ENCODE measurements at places on chromosomes 16 and 17. TPM values are rescaled to one million over a fixed set of nuclear protein-coding genes. Genes with fewer than 3 reads are reported as not detected.

RUNDC3A gene
- 0.10 TPM for total RNA-seq

STH gene
- total RNA-seq: not detected

SLC5A11 gene
- total RNA-seq: not detected

DNA sequence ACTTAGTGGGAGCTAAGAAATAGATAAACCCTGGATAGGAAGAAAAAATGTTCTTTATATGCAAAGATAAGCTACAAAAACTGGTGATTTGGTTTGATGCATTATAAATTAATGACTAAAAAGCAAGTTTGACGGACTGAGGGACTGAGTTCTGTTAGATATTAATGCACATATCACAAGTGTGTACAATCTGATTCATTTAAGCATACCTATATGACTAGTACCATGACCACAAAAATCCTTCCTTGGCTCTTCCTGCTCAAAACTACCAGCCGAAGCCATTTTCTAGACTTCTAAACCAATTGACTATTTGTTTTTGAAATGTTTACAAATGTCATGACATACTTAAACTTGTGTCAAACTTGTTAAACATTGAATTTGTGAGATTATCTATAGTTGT is 374.5 kb upstream of the MON1B start:
- no peak for DNase-seq

DNA sequence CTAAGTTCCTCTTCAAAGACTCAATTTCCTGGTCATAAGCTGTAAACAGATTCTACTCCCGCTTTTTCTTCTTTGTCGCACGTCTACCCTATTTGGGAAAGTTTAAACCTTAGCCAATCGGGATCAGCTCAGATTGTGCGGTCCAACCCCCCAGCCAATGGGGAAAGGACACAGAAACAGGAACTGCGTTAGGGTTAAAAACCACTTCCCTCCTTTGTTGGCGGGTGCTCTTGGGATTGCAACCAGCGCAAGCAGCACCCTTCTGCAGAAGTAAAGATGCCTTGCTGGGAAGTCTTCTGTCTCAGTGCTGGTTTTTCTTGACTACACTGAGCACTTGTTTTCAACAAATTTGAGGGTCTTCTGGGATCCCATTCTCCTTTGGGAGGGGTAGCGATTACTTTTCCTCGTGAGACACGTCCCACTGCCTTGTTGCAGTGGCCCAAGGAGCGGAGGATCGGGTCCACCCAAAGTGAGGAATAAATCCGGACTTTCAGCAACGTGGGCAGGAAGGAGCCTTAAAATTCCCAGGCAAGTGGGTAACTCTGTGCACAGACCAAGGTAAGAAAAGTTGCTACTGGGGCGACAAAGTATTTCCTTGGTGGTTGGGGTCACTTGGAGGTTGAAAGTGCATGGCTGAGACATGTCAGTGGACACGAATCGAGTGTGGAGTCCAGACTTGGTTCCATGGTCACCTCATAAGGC is 1.0 kb upstream of the YPEL3 start:
- peak; percentile 26 for DNase-seq

COX11 gene
- 46.1 TPM for total RNA-seq

DNA sequence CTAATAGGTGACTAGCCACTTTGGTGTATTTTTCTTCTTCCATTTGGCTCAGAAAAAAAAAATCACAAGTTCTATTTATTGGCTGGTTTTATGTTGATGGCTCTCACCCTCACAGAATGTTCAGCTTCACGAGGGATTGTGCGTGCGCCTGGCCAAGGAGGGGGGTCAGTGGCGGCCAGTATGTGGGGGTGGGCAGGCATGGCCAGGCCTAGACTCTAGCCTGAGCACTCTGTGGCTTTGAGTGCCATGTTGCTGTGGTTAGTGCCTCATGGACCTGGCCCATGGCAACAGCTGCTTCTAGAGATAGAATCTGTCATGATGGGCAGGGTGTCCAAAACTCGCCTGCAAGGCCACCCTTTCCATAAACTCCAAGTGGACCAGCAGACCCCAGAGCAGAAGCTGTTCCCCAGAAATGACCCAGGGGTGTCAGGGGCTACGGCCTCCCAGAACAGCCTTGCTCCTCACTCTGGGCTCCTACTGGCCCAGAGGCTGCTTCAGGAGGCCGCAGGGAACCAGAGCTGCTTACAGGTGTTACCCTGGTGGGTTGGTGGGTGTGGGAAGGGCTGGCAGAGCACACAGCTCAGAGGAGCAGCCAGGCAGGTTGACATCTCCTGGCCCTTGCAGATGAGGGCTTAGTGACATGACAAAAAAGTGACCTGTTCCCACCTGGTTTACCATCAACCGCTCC is 124.9 kb downstream of the SOCS1 start:
- DNase-seq: no peak

GRCh38 chr17:80913928-80914821 is 77.5 kb upstream of the CHMP6 start:
- no peak for DNase-seq

TEX19 gene
- 0.10 TPM for total RNA-seq

TAC4 gene
- not detected for total RNA-seq

DNA sequence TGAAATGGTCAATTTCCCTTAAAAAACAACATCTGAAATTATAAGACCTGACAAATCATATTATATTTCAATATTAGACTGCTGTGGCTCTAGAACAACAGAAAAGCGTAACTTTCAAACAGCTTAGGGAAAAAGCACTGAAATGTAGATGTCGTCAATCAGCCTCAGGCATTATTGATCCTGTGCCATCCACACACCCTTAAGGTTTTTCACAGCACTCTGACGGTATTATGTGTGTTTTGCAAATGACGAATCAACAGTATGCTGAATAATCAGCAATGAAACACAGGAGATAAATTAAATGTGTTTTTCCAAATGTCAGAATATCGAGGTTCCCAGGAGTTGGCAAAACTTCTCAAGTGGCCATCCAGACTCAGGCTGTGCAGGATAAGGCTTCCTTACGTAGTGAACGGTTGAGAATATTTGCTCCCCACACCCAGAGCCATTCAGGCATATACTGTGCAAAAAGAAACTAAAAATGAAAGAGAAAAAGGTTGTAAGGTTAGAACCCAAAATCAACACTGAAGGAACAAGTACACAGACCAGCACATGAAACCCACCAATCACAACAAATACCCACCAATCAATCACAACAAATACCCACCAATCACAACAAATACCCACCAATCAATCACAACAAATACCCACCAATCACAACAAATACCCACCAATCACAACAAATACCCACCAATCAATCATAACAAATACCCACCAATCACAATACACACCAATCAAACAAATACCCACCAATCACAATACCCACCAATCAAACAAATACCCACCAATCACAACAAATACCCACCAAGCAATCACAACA is 7.7 kb upstream of the MBTPS1 start:
- no peak for DNase-seq

DNA sequence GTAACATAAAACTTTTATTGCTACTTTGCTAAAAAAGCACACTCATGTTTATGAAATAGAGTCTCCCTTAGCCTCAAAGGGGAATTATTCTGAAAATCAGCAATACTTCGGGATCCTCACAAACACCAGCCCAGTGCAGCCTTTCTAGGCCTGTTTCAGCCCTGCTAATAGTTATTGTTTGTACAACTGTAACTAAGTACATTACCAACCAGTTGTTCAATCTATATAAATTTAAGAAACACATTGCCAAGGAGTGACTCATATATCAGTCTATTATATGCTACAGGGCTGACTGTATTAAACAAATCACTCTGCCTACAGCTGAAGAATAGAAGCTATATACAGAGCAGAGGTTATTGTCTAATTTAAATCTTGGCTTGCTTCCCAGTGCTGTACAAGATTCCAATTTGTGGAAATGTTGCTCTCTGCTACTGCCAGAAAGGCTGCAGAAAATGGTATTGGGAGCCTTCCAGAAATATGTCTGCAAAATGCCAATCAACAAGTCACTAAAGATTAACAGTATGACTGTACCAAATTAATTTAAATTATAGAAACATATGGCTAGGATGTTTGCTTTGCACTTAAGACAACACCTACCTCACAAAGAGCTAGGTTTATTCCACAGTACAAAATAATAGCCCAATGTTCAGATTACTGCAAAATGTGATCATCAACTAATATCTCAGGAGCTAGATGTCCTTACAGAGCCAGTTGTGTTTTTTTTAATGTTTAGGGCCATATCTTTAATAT is 49.7 kb downstream of the TOX3 start:
- no peak for DNase-seq

DNA sequence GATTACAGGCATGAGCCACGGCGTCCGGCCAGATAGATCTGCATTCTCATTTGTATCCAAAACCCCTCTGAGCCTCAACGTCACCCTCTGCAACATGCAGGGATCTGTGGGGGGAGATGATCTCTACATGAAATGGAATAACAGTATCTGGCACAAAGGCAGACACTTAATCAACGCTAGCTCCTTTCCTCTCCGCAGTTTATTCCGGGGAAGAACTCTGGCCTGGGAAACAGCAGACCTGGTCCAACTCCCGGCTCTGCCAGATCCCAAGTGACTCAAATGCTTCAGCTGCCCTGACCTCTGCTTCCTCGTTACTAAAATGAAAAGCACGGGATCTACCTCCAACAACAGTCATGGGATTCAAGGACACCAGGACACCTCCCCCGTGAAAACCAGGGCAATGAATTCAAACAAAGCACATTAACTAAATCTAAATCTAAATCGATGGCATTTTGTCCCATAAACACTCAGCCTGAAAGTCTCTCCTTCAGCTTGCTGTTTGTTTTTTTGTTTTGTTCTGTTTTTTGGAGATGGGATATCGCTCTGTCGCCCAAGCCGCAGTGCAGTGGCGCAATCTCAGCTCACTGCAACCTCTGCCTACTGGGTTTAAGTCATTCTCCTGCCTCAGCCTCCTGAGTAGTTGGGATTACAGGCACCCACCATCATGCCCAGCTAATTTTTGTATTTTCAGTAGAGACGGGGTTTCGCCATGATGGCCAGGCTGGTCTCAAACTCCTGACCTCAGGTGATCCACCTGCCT is 78.2 kb downstream of the NXN start:
- no peak for DNase-seq

DNA sequence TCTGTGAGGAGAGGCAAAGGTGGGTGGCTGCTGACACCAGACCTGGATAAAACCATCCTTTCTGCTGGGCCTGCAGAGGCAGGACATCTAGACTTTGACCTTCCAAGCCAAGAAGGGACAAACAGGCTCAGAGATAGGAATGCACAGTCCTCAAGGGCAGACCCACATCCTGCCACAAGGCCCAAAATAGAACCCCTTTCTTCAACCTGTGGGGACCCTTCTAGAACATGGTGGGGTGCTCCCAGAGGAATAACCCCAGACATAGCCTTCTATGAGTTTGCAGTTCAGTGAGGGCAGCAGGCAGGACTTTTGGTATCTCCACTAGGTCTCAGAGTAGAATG is 3.8 kb upstream of the CBFB start:
- no peak for DNase-seq

KRTAP4-9 gene
- total RNA-seq: not detected

- DNase-seq: no peak
Observed at GRCh38 chr17:55774846-55775271, 24.0 kb downstream of the PCTP start.

- DNase-seq: no peak
Observed at GRCh38 chr16:14202697-14203096, 131.6 kb downstream of the MRTFB start.

DNA sequence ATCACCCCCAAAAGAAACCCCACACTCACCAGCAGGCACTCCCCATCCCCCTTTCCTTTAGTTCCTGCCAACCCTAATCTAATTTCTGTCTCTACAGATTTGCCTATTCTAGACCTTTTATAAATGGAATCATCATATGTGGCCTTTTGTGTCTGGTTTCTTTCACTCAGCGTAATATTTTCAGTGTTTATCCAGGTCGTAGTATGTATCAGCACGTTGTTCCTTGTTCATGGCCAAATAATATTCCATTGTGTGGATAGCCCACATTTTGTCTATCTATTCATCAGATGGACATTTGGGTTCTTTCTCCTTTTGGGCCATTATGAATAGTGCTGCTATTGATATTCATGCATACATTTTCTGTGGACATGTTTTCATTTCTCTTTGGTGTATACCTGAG is 73.6 kb downstream of the OR1D5 start:
- no peak for DNase-seq

KRTAP9-2 gene
- total RNA-seq: not detected

GRCh38 chr16:67814567-67814966 is 7.9 kb downstream of the TSNAXIP1 start:
- no peak for DNase-seq

GRCh38 chr16:89413811-89414585 is 76.4 kb downstream of the ANKRD11 start:
- DNase-seq: no peak

DNA sequence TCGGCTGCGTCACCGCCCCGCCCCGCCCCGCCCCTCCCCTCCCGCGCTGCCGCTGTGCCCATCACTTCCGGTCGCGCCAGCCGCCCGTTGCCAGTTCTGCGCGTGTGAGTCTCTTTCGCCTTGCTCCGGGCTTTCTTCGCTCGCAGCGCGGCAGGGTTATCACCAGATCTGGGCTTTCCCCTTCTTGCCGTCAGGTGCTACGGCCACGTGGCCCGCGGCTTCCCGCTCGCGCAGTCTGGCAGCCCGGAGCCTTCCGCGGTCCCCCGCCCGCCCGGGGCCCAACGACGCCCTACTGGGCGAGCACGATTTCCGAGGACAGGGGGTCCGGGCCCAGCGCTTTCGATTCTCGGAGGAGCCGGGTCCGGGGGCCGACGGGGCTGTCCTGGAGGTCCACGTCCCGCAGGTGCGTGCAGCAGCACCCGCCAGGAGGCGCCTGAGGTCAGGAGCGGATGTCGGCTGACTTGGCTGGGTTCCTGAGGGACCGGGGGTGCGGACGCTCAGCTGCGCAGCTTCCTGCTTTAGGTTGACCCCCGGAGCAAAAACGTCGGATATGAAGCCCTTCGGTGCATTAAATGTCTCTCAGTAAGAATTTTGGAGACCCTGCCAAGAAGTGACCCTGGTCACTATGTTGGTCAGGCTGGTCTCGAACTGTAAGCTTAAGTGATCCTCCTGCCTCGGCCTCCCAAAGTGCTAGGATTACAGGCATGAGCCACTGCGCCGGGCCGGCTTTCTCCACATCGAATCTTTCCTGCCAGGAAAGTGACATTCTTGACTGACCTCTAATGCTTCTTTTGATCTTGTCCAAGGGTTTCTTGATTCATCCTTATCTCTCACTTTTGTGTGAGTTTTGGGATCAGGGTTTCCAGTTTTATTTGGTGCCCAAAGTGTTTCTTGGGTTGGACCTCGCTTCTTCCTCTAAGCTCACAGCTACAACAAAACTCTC is at the start of gene METTL23:
TSS of gene METTL23 (plus strand) at position 64 of the 943 bp plus-strand sequence. CDS start 2,872 bp downstream, outside the sequence.
- peak; percentile 77 for DNase-seq

MT1M gene
- not detected for total RNA-seq
